ENCODE measurements at places on chromosomes 11 and 22.

DNA sequence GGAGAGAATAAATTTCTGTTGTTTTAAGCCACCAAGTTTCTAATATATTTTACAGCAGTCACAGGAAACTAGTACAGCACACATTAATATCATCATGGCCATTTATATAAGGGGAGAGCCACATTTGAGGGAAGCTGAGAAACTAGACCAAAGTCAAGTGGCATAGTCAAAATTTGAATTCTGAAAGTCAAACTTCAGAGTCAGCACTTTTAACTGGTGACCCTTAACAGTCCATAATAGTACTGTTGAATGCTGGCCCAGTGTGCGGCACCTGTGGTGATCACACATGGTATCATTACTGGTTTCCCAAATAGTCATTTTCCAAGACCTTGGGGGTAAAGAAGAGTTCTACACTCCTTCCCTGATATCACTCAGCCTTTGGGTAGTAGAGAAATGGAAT is 44.3 kb upstream of the PAX6 start:
- no peak for DNase-seq

- no peak for DNase-seq
Observed at GRCh38 chr11:111347002-111347722, 31.9 kb downstream of the POU2AF1 start.

- no peak for DNase-seq
Observed at GRCh38 chr11:91650802-91651201, 573.8 kb upstream of the FAT3 start.

DNA sequence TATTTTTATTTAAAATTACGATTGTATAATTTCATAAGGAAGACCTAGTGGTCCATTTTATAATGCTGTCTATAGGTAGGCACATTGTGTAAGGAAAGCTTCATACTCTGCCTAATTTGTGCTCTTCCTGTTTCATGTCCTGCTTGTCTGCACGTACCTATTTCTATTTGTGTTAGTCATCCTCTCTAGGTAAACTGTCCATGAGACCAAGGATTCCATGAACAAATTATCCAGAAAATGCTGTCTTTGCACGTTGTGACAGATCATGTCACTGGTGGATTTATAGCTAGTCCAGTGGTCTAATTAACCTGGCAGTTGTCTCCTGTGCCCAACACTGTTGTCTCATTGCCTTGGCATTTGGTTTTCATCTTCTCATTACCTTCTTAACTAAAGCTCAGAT is 44.7 kb downstream of the DNAJC24 start:
- no peak for DNase-seq

DNA sequence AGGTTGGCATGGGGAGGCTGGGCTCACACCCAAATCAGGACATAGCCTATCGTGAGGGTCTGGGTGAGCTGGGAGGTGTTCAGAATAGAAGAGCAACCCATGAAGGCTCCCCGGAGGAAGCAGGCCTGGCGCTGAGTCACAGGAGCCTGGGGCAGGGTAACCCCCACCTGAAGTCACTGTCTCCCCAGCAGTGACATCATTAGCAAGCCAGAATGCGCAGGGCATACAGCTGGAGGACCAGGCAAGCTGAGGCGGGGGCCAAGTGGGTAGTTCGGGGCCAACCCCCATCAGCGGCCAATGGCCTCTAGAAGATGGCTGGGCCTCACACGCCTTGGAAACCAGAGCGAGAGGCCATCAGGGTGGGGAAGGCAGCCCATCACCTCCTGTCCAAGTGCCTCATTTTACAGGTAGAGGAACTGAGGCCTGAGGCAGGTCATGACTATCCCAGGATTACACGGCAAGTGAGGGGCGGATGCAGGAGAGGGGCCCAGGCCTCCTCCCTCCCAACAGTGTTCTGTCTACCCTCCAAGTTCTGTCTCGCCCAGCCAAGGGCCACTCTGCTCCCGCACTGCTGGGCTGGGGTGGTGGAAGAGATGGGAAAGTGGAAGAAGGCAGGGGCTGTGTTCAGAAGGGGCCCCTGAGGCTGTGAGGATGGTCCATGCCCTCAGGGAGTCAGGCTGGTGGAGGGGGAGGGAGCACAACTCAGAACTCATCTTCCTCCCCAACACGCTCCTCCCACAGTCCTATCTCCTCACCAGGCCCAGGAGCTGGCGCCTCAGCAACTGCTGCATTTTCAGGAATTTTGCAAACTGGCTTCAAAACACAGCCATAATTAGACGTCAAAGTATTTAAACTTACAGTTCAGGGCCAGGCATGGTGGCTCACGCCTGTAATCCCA is 24.6 kb downstream of the RPL3 start:
- DNase-seq, result no peak

DNA sequence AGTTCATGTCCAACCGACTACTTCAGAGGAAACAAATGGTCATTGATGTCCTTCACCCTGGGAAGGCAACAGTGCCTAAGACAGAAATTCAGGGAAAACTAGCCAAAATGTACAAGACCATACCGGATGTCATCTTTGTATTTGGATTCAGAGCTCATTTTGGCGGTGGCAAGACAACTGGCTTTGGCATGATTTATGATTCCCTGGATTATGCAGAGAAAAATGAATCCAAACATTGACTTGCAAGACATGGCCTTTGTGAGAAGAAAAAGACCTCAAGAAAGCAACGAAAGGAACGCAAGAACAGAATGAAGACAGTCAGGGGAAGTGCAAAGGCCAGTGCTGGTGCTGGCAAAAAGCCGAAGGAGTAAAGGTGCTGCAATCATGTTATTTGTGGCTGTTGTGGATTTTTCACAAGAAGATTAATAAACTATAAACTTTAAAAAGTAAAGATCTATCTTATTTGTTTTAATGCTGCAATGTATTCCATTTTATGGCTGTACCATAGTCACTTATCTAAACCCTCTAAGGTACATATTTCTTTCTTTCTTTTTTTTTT is 20.1 kb upstream of the HIPK3 start:
- DNase-seq, result no peak

Measured in heart left ventricle (tissue), 16 donors.